OCI-LY7 (cell line): ENCODE measurements at places on chromosomes 6 and 20.

- no peak for DNase-seq
Observed at GRCh38 chr6:141088171-141088570, 1044.6 kb upstream of the GJE1 start.

GRCh38 chr6:53564401-53565065 is 19.6 kb upstream of the GCLC start:
- DNase-seq = no peak

DNA sequence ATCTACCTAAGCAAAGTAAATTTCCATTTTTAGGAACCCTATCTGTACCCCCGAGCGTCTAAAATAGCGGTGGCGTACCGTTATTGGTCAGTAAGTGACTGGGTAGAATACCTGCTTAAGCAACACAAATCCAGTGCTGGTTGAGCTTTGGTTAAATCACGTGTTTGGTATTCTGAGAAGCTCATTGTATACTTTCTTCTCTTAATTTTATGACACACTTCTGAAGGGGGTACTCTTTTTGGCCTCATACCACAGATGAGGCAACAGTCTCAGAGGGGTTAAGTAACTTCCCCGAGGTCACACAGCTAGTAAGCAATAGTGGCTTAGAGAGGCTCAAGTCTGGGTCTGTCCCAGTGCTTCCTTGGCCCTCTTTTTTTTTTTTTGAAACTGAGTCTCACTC is 151.2 kb downstream of the TFAP2C start:
- no peak for DNase-seq

- no peak for DNase-seq
Observed at GRCh38 chr6:130368576-130368975, 2.8 kb downstream of the TMEM200A start.
